ENCODE measurements at places on chromosomes 12 and 14. TPM values are rescaled to one million over a fixed set of nuclear protein-coding genes. Genes with fewer than 3 reads are reported as not detected.

The CEP290 gene
- total RNA-seq = 17.5 TPM

GRCh38 chr12:132133952-132134652 is 10.0 kb downstream of the DDX51 start:
- DNase-seq = no peak

DNA sequence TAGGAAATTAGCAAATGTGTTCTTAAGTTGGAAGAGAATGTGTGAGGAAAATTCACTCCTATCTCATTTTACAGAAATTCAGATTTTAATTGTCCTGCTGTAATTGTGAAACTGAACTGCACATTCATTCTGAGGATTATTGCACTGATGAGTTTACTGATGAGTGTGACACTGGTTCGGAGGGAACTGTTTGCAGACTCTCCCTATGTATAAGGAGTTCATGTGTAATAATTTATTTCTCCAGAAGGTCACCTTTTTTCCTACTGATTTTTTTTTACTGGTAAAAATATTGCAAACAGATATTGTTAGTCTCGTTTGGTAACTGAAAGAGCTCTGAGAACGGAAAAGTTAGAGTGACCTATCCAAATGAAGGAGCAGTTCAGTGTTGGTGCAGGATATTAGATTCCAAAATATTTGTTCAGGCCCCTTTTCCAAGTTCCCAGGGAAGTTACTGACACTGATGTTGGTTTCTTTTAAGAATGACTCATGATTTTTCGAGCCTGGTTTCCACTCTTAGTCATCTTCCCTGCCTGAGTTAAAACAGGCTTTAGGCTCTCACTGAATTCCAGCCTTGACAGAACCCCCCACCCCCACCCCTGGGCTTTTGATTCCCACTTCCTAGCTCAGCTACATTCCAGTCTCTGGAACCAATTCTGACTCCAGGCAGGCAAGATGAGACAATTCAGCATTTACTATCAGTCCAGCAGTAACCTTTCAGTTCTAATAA is 18.4 kb downstream of the ANO6 start:
- H3K4me3 ChIP-seq = no peak overlapping the region
- no peaks in the 10 kb centered on the region for H3K36me3 ChIP-seq
- H3K27me3 ChIP-seq = no peaks in the 10 kb centered on the region

GRCh38 chr12:108475396-108475795 is 39.7 kb upstream of the FICD start:
- no peak overlapping the region for H3K27ac ChIP-seq
- no peaks in the 10 kb centered on the region for H3K4me1 ChIP-seq
- no peak for DNase-seq
- no peak overlapping the region for H3K4me3 ChIP-seq
- no peaks in the 10 kb centered on the region for H3K36me3 ChIP-seq

The NRIP2 gene
- 0.18 TPM for total RNA-seq

The CCDC60 gene
- not detected for total RNA-seq

DNA sequence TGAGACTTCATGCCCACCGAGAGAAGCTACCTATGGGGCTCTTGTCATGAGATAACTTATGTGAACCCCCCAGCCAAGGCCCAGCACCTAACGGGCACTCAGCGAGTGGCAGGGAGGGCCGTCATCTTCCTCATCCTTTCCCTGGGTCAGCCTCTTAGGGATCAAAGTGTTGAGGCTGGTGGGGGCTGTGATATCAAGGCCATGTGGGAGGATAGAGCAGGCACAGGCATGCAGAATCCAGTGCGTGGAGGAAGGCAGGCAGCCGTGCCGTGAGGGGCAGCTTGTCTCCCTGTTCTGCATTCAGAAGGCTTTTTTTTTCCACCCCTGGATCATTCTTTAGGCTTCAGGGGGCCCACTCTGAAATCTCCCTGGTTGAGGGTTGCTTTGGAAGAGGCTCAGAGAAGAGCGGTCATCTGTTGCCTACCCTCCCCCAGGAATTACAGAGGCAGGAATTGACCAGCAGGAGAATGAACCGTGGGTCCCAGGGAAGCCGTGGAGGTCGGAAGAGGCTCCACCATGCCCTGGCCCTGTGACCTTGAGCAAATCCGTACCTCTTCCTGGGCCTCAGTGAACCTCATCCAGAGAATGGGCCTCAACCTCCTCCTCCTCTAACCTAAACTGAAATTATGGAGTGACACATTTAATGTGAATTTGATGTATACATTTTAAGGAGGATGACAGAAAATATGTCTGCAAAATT is 62.8 kb downstream of the BEGAIN start:
- no peaks in the 10 kb centered on the region for H3K27me3 ChIP-seq
- DNase-seq = no peak
- H3K27ac ChIP-seq = no peak overlapping the region
- H3K36me3 ChIP-seq = peaks cover 18% of the 10 kb centered on the region
- no peaks in the 10 kb centered on the region for H3K4me1 ChIP-seq

DNA sequence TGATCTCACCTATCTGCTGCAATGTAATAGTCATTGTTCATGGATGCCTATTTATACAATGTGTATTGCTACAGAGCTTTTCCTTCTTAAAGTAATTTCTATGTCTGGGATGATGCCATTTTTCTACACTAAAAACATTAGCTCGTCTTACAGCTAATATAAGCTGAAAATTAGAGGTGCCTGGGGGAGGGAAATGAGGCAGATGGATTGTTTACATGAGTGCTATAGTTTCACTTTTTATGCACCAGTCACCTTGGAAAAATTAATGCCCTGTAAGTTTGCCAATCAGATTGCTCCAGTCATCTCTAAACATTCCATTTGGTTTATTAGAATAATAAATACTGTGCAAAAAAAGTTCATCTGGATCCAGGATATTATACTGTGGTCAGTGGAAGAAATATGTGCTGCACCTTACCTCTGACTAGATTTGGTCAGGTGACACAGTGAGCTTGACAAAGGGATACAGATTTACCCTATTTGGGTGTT is 436.2 kb downstream of the RAD51B start:
- H3K27ac ChIP-seq = no peak overlapping the region
- H3K27me3 ChIP-seq = no peaks in the 10 kb centered on the region
- no peaks in the 10 kb centered on the region for H3K36me3 ChIP-seq
- peak; percentile 93 for DNase-seq
- peaks cover 7% of the 10 kb centered on the region for H3K4me1 ChIP-seq
- no peak overlapping the region for H3K4me3 ChIP-seq

- H3K27me3 ChIP-seq = no peaks in the 10 kb centered on the region
- H3K27ac ChIP-seq = no peak overlapping the region
- peaks cover 28% of the 10 kb centered on the region for H3K36me3 ChIP-seq
- no peak for DNase-seq
Observed at GRCh38 chr12:104994336-104994735, 8.2 kb downstream of the NOPCHAP1 start.

DNA sequence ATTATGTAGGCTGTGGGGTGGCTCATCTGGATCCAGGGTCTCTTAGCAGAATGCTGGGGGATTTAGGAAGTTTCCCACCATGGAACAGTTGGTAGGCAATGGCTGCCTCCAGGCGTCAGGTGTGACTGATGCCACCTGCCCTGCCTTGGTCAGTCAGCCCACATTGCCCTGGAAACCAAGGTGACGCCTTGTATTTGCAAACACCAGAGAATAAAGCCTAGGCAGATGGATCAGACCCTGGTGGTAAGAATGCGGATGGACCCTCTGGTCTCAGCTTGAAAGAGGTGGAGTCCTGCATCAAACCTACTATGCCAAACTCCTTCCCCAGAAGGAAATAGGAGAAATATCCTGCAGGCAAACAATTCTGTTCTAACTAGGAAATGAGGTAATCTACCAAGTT is 38.2 kb downstream of the NCKAP5L start:
- H3K27ac ChIP-seq = no peak overlapping the region
- H3K36me3 ChIP-seq = peaks cover 42% of the 10 kb centered on the region
- H3K27me3 ChIP-seq = no peaks in the 10 kb centered on the region
- H3K4me1 ChIP-seq = no peaks in the 10 kb centered on the region

The KLRC2 gene
- not detected for total RNA-seq

The CCDC88C gene
- 0.18 TPM for total RNA-seq

GRCh38 chr12:9808504-9808903 is 18.8 kb upstream of the KLRF1 start:
- DNase-seq = no peak
- H3K4me1 ChIP-seq = no peaks in the 10 kb centered on the region
- H3K27me3 ChIP-seq = peaks cover 5% of the 10 kb centered on the region
- no peaks in the 10 kb centered on the region for H3K36me3 ChIP-seq
- H3K4me3 ChIP-seq = no peak overlapping the region

DNA sequence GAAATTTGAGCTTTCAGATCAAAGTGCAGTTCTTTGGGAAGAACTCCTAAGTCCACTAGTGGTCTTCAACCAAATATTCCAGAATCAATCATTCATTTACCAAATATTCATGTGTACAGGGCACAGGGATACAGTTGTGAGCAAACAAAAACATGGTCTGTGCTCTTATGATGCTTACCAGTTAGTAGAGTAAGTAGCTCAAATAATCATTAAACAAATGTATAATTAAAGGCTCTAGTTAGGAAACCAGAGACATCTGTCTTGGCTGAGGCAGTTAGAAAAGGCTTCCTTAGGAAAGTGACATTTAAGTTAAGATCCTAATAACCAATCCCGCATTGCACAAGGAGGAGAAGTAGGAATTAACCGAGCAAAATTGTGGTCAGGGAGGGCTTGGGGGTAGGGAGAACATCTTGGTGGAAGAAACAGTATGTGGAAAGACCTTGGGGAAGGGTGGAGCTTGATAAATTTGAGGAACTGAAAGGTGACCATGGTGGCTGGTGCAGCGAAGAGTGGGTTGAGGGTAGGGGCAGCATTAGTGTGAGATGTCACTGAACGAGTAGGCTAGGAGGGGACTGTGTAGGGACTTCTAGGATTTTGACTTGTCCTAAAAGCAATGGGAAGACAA is 40.0 kb downstream of the PEBP1 start:
- no peaks in the 10 kb centered on the region for H3K27me3 ChIP-seq
- H3K36me3 ChIP-seq = peaks cover 40% of the 10 kb centered on the region
- H3K27ac ChIP-seq = no peak overlapping the region
- no peak for DNase-seq
- no peak overlapping the region for H3K4me3 ChIP-seq
- H3K4me1 ChIP-seq = no peaks in the 10 kb centered on the region

- H3K27me3 ChIP-seq = no peaks in the 10 kb centered on the region
- no peaks in the 10 kb centered on the region for H3K36me3 ChIP-seq
- no peak overlapping the region for H3K4me3 ChIP-seq
- H3K27ac ChIP-seq = no peak overlapping the region
- no peaks in the 10 kb centered on the region for H3K4me1 ChIP-seq
- DNase-seq = no peak
Observed at GRCh38 chr14:40870252-40870651, 736.4 kb upstream of the LRFN5 start.

The B3GNT4 gene
- under 0.01 TPM for total RNA-seq

DNA sequence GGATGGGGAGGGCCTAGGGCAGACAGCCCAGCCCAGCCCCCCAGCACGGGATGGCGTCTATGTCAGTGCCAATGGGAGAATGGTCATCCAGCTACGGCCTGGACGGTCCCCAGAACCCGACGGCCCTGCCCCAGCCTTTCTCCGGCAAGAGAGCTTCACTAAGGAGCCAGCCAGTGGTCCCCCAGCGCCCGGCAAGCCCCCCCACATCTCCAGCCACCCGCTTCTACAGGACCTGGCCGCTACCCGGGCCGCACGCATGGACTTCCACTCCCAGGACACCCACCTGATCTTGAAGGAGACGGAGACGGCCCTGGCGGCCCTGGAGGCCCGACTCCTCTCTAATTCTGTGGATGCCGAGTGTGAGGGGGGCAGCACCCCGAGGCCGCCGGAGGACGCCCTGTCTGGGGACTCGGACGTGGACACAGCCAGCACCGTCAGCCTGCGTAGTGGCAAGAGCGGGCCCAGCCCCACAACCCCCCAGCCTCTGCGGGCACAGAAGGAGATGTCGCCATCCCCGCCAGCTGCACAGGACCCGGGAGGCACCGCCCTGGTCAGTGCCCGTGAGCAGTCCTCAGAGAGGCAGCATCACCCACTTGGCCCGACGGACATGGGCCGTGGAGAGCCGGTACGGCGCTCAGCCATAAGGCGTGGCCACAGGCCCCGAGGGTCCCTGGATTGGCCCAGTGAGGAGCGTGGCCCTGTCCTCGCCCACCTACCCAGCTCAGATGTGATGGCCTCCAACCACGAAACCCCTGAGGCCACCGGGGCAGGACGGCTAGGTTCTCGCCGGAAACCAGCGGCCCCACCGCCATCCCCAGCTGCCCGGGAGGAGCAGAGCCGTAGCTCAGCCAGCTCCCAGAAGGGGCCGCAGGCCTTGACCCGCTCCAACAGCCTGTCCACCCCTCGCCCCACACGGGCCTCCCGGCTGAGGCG is 21.9 kb downstream of the CEP170B start:
- H3K27ac ChIP-seq = no peak overlapping the region
- H3K4me1 ChIP-seq = no peaks in the 10 kb centered on the region
- peaks cover 41% of the 10 kb centered on the region for H3K36me3 ChIP-seq
- H3K27me3 ChIP-seq = no peaks in the 10 kb centered on the region

The AQP5 gene
- not detected for total RNA-seq

The CAMKK2 gene
- 15.0 TPM for total RNA-seq

- peaks cover 27% of the 10 kb centered on the region for H3K36me3 ChIP-seq
- no peak overlapping the region for H3K4me3 ChIP-seq
- no peaks in the 10 kb centered on the region for H3K27me3 ChIP-seq
- H3K27ac ChIP-seq = no peak overlapping the region
Observed at GRCh38 chr14:55354500-55354899, 57.1 kb downstream of the ATG14 start.

The KRT8 gene
- total RNA-seq = 14.2 TPM

GRCh38 chr12:43113135-43113534 is 438.9 kb downstream of the ADAMTS20 start:
- no peak overlapping the region for H3K27ac ChIP-seq
- no peaks in the 10 kb centered on the region for H3K27me3 ChIP-seq
- H3K4me3 ChIP-seq = no peak overlapping the region
- no peak for DNase-seq

The LTBR gene
- total RNA-seq = 19.7 TPM

The C12orf56 gene
- not detected for total RNA-seq

The DBX2 gene
- not detected for total RNA-seq

DNA sequence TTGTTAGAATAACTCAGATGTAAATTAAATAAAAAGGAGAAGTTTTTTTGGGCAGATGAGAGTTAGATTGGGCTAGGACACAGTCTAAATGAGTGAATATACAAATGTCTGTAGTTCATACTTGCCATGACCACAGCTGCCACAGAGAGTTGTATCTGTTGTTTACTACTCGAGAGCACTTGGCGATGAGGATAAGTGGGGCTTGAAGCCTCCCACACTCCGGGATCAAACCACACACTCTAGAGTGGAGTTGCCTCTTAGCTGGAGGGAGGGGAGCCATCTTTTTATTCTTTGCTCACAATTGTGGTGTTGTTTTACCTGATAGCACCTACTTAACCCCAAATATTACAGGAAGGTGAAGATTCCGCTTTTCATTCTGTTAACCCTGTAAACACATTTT is 27.5 kb downstream of the BEST3 start:
- peaks cover 2% of the 10 kb centered on the region for H3K27me3 ChIP-seq
- no peaks in the 10 kb centered on the region for H3K4me1 ChIP-seq
- H3K27ac ChIP-seq = no peak overlapping the region
- H3K4me3 ChIP-seq = no peak overlapping the region

- no peaks in the 10 kb centered on the region for H3K27me3 ChIP-seq
- peaks cover 56% of the 10 kb centered on the region for H3K4me1 ChIP-seq
- peak overlapping the region; percentile 50 for H3K27ac ChIP-seq
- no peak for DNase-seq
- H3K36me3 ChIP-seq = no peaks in the 10 kb centered on the region
Observed at GRCh38 chr12:2247120-2247519, 194.3 kb downstream of the CACNA1C start.
